ENCODE measurements at places on chromosomes 1 and 21.

GRCh38 chr1:8562881-8563865 is 245.3 kb downstream of the SLC45A1 start:
- DNase-seq: no peak

- DNase-seq: no peak
These were observed 875.8 kb downstream of the USP25 start for GRCh38 chr21:16605597-16605996.

GRCh38 chr1:205989786-205990185 is 13.4 kb downstream of the RAB7B start:
- DNase-seq: no peak

DNA sequence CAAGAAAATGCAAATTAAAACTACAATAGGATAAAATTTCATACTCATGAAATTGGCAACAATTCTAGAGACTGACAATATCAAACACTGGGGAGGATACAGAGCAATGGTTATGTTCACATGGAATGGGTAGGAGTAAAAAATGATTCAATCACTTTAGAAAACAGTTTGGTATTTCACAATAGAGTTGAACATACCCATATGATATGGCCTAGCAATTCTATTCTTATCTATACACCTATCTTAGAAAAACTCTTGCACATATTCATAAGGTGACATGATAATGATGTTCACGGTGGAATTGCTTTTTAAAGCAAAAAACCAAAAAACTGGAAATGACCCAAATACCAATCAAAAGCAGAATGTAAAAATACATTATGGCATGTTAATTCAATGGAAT is 28.7 kb downstream of the PHC2 start:
- DNase-seq: no peak

GRCh38 chr1:1247341-1247913 is 905 bp upstream of the C1QTNF12 start:
- no peak for DNase-seq

- DNase-seq: no peak
These were observed 5.0 kb downstream of the MEF2D start for GRCh38 chr1:156495401-156496140.

- no peak for DNase-seq
These were observed 29.1 kb downstream of the SLC30A7 start for GRCh38 chr1:100924991-100925390.

GRCh38 chr1:4494558-4494957 is 159.9 kb upstream of the AJAP1 start:
- no peak for DNase-seq

DNA sequence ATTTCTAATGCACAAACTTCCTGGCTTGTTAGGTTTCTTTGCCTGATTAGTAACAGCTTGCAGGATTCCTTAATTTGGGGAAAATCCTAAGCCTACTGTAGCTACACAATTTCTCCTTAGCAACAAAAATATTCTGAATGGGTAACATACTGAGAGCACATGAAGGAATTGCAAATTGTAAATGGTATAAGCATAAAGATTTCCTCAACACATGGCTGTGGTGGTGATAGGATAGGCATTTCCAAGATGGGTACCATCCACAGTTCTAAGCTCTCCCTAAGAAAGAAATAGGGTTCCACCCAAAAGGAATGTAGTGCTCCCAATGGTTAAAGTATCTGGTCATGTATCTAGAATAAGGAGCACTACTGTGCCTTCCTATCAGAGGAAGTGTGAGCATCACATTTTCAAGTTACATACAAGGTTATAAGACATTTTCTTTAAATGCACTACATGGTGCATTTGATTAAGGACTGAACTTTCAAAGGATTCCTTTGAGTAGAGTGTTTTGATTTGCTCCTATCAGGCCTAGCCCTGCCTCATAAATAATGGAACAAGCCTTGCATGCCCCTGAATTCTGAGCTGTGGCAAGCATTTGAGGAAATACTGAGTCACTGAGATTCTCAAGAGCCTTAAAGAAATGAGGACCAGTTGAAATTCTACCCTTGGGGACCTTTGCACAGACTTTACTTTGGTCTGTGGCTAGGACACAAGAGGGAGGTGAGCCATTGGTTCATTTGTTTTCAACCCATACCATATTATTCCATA is 286.4 kb downstream of the PTBP2 start:
- no peak for DNase-seq

- DNase-seq: no peak
These were observed 890.2 kb upstream of the NCAM2 start for GRCh38 chr21:20108016-20108415.

DNA sequence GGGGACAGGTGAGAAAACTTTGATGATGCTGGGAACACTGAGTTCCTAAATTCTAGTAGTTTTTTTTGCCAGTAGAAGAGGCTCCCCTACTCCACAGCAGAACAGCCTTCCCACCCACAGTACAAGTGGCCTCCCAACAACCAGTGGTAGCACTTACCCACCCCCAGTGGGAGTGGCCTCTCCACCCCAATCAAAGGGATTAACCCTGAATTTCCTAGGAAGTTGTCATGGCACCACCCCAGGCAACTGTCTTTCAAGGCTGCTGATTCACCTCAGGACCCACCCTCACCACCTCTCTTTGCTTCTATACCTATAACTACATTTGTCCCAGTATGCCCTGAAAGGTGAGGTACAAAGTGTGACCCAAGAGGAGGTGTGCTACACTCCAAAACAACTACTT is 81.4 kb upstream of the PRDX6 start:
- no peak for DNase-seq

DNA sequence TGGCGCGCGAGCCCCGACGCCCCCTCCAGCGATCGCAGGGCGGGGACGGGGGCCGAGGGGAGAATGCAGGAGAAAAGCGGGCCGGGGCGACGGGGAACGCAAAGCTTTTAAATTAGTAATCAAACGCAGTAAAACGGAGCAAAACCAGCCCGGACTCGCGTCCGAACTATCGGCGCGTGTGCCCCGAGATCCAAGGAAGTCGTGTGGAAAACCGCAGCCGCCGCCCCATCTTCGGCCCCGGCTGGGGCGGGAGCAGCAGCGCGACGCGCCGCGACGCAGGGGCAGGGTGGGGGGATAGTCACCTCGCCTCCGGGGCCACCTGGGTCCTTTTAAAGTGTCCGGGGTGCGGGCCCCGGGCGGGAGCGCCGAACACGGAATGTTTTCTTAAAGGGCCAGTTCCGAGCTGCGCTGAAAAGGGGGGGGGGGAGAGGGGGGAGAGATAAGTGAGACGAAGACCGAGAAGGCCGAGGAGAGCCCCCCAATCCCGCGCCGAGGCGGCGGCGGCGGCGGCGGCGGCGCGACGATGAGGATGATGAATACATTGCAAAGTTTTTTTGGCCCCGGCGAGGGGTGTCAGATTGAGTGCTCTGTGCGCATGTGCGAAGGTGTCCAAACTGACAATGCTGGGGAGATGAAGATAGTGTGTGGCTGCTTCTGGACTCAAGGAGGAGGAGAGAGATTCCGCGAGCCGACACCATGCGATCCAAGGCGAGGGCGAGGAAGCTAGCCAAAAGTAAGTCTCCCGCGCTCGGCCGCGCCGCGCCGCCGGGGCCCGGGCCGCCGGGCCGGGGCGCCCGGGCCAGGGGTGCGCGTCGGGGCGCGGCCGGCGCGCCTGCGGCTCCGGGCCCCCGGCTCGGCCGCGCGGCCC is at the start of gene PRDM16:
TSS of gene PRDM16 (plus strand) at position 640 of the 868 bp plus-strand sequence. CDS start at position 697, 57 bp downstream.
- no peak for DNase-seq

GRCh38 chr1:39617488-39618049 is 21.9 kb downstream of the HEYL start:
- DNase-seq: no peak

DNA sequence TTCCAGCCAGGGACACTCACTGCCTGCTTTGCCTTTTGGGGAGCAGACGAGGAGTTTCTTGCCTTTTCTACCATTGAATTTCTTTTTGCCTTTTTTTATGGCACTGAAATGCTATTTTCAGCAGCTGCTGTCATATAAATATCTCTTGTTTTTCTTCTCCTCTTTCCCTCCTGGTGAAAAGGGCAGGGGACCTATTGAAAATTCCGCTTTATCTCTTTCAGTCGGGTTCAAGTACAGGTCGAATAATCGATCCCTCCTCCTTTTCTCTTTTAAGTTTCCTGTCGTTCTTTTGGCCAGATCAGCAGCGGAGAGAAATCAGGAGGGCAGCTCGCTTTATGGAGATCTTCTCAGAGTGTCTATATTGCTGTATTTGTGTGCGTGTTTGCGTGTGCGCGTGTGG is 67.4 kb upstream of the CASZ1 start:
- no peak for DNase-seq

GRCh38 chr21:21247424-21247823 is 249.2 kb downstream of the NCAM2 start:
- DNase-seq: no peak

GRCh38 chr21:45611939-45612664 is 31.4 kb upstream of the PCBP3 start:
- no peak for DNase-seq

GRCh38 chr1:182127656-182128055 is 66.1 kb upstream of the ZNF648 start:
- DNase-seq: no peak

Data from stimulated activated CD8-positive, alpha-beta memory T cell treated with anti-CD3 and anti-CD28 coated beads, Interleukin-12 subunit alpha, Interleukin-12 subunit beta, amount 100 ng/mL, for 1 hour (primary cell).